ENCODE measurements at places on chromosomes 7 and 10.

- peak; percentile 85 for DNase-seq
Observed at GRCh38 chr10:93080350-93081046, 6.8 kb downstream of the CYP26A1 start.

GRCh38 chr7:22726345-22726906 is 574 bp upstream of the IL6 start:
- DNase-seq, result peak; percentile 76

DNA sequence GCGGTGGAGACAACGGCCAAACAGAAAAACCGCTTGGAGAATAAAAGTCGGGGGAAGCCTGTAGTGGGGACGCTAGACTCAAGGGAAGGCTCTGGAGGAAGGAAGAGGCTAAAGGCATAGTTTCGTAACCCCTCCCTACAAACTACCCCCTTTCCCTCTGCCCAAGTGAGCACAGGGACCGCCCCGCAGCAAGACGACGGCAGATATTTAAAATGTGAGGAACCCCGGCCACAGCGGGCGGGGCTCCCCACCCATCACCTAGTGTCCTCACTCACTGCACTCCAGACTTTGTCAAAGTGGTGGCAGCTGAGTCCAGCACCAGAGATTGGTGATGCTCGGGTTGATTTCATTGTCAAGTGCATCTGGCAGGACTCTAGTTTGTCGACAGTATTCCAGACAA is 69.1 kb downstream of the PRKAG2 start:
- DNase-seq, result no peak

- DNase-seq, result no peak
Observed at GRCh38 chr10:30447125-30447799, 13.3 kb downstream of the MAP3K8 start.

DNA sequence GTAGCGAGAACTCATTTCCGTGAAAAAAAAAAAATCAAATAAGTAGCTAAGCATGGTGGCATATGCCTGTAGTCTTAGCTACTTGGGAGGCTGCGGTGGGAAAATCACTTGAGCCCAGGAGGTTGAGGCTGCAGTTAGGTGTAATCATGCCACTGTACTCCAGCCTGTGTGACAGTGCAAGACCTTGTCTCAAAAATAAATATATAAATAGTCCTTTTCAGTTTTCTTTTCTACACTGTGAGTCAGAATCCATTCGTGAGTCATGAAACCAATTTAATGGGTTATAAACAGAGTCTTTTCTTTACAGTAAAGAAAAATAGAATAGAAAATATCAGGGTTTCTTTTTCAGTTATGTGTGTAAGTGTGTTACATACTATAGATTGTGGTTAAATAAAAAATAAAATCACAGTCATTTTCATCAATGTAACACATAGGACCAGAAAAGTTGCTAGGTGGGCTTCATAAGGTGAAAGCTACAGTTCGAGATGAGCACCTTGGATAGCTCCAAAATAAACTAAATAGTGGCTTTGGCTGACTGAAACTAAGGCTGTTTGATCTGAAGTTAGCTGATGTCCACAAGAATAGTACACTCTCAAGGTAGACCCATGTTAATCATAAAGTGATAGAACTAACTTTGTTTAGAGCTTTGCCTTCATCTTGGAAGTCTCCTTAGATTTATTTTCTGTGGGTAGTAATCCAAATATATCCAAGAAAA is 781.1 kb downstream of the GATA3 start:
- DNase-seq, result no peak

- DNase-seq, result no peak
Observed at GRCh38 chr7:4202954-4203353, 479.1 kb upstream of the FOXK1 start.

DNA sequence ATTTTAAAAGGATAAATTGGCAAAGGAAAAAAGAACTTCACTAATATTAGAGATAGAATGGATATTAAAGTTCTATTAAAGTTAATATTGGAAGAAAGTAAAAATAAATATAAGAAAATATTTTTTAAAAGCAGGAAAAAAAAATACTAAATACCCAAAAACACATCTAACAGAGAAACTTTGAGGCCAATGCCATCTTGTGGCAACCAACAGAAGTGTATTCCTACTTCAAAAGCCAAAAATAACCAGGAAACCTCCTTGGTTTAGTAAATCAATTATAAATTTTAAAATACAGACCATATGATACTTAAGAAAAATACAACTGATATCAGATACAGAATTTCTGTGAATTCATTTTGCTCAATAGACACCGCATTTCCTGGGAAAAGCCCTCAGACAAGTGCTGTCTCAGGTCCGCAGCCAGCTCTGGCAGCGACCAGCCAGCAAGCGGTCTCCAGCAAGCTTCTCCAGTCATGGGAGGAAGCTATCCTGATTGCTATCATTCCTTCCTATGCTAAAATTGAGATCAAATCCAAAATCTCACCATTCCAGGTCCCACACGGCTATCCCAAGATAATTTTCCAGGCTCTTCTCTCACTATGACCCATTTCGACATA is 65.3 kb downstream of the LMBR1 start:
- DNase-seq, result no peak

DNA sequence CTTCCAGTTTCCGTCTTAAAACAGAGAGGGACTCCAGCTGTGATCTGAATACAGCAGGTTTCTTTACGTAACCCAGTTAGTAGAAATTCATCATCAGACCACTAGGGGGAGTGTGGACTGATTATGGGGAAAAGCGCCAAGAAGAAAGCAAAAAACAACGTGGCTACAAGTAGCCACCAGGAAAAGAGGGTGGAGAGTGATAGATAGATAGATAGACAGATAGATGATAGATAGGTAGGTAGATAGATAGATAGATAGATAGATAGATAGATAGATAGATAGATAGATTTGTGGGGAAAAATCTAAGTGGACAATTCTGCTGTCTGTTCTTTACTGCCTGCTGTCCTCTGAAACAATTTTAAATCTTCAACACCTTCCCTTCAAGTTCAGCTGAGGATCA is 12.7 kb upstream of the AKR1B10 start:
- DNase-seq, result peak; percentile 64

- no peak for DNase-seq
Observed at GRCh38 chr10:73758704-73759511, 14.7 kb downstream of the SEC24C start.

DNA sequence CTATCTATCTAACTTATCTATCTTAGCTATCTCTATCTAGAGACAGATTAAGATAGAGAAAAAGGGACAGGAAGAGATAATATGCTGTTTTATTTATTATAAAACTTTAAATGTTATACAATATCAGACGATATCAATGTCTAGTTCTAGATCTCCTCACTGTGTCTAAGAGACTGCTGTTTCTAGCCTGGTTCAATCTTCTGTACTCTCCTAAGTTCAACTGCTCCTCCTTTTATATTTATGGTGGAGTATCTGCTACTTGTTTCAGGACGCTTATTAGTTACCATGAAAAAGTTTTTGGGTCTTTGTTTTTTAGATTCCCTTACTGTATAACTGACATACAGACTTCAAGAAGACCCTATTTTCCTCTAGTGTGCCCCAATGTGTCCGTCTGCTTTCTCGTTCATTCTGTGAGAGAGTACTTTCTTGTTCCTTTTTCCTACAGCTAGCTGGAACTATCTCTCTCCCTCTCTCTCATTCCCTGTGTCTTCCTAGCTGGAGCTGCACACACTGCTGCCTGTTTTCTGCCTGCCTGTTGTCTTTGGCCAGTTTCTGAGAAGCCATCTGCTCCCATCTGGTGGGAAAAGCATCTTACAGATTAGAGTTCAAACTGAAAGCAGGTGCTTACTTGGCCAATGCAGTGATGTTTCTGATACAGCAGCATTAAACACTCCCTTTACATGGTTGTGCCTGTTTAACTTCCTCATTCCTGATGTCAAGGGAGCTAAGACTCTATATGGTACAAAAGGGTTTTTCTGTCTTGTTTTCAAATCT is 49.4 kb upstream of the ARL4A start:
- DNase-seq, result no peak

DNA sequence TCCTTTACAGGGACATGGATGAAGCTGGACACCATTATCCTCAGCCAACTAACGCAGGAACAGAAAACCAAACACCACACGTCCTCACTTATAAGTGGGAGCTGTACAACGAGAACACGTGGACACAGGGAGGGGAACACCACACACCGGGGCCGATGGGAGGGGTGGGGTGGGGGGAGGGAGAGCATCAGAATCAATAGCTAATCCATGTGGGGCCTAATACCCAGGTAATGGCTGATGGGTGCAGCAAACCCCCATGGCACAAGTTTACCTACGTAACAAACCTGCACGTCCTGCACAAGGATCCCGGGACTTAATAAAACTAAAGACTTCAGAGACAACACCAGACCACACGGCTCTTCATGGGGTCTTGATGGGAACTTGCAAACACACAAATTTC is 82.2 kb upstream of the DIP2C start:
- DNase-seq, result no peak

- DNase-seq, result no peak
Observed at GRCh38 chr10:16992611-16993119, 136.9 kb downstream of the CUBN start.

GRCh38 chr10:63829573-63830149 is 308.5 kb downstream of the REEP3 start:
- DNase-seq, result no peak

DNA sequence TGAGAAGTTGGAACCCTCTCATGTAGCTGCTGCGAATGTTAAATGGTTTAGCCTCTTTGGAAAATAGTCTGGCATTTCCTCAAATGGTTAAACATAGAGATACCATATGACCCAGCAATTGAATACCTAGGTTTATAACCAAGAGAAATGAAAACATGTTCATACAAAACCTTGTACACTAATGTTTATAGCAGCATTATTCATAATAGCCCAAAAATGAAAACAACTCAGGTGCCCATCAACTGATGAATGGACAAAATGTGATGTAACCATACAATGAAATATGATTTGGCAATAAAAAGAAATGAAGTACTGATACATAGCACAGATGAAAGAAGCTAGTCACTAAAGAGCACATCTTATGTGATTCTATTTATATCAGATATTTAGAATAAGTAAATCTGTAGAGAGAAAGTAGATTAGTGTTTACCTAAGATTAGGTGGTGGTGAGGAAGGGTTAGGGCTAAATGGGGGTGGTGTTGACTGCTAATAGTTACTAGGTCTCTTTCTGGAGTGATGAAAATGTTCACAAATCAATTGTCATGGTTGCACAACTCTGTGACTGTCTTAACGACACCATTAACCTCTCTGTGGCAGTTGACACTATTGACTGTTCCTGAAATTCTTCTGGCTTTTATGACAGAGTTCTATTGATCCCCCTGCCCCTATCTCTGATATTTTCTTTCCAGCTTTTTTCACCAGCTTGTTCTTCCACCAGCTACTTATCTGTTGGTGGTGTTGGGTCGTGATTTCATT is 35.2 kb downstream of the VCL start:
- DNase-seq, result no peak

- DNase-seq, result no peak
Observed at GRCh38 chr7:3297105-3297819, 3.8 kb upstream of the SDK1 start.

DNA sequence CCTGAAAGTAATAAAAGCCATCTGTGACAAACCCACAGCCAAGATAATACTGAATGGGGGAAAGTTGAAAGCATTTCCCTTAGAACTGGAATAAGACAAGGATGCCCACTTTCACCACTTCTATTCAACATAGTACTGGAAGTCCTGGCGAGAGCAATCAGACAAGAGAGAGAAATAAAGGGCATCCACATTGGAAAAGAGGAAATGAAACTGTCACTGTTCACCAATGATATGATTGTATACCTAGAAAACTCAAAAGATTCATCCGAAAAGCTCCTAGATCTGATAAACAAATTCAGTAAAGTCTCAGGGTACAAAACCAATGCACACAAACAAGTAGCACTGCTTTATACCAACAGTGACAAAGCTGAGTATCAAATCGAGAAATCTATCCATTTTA is 581.7 kb upstream of the TEX47 start:
- no peak for DNase-seq

DNA sequence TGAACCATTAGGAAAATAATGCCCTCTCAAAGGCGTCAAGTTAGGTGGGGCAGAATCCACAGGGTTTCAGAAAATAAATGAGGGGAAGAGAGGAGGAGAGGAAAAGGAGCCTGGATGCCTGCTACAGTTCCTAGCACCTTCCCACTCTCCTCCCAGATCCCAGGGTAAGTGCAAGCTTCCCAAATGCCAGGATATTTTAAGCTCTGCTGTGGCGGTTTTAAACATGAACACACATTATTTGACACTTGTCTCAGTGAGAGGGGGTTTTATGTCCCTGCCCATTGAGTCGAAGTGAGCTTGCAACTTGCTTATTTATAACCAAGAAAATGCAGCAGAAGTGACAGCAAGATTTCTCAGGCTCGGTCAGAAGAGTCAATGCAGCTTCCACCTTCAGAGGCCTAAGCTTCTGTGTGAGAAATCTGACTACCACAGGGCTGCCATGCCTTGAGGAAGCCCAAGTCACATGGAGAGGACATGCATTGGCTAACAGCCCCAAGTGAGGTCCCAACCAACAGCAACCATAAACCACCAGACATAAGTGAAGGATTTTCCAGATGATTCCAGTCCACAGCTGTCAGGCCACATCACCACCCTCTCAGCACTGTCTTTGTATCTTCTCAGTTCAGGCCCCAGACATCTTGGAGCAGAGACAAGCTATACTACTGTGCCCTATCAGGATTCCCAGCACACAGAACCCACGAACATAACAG is 17.9 kb upstream of the BMPER start:
- no peak for DNase-seq

- DNase-seq, result no peak
Observed at GRCh38 chr10:71081229-71081560, 131.2 kb upstream of the UNC5B start.

GRCh38 chr10:73717556-73717955 is 19.6 kb upstream of the AGAP5 start:
- peak; percentile 31 for DNase-seq

- no peak for DNase-seq
Observed at GRCh38 chr7:81051811-81052413, 133.1 kb upstream of the SEMA3C start.

GRCh38 chr10:43939939-43940820 is 291.5 kb upstream of the ZNF32 start:
- no peak for DNase-seq

DNA sequence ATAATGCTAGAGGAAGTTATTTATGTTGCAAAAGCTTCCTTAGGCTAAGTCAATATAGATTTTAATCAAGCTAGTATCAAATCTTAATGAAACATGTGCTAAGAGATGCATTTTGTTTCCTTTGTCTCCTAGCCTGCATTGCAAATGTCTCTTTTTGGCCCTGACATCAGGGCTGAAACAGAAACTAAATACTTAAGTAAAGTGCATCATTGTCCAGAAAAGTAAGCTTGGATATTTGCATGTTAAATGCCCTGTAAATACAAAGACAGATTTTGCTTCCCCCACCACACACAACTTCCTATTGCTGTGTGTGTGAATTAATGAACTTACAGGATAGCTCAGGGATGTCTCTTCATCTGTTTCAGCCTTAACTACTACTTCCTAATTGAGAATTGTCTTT is 10.0 kb upstream of the STAMBPL1 start:
- no peak for DNase-seq
